Hematopoietic multipotent progenitor cell treated with erythropoietin and hydrocortisone succinate and interleukin-3 and kit ligand, for 6 days (in vitro differentiated cells): ENCODE measurements at places on chromosomes 1 and 21.

DNA sequence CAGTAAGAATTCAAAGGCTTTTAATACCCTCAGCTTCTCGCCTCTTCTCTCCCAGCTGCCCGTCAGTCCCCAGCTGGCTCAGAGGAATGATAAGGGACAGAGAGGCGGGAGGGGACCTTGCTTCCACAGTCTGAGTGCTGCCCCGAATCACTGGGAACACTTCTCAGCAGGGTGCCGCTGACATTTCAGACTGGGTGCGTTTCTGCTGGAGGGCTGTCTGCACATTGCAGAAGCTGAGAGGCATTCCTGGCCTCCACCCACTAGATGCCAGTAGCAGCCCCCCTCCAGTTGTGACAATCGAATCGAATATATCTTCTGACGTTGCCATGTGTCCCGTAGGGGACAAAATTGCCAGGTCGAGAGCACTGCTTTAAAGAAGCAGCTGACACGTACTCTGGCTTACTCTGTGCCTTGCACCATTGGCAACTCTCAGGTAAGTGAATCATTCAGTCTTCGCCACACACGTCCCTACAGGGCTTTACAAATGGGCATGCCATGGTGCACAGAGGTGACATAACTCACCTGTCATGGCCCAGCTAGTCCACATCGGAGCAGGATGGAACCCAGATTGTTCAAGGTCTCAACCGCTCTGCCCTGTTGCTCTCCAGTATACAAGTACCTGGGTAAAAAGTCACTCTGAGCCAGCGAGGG lies 23.9 kb downstream of the CTNNBIP1 start:
- DNase-seq = no peak

DNA sequence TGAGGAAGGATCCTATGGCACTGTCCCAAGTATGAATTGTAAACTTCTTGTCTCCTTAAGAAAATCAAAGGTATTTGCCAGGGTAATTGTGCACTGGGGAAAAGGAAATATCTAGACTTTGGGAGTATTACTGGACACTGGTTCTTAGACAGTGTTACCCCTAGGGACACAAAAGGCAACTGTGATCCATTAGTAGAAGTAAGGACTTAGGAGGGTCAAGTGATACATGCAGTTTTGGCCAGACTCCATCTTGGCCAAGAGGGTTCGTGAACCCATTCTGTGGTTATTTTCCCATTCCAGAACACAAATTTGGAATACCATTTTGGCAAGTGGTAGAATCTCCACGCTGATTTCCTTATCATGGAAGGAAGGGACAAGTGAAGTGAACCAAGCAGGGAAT lies 98.1 kb downstream of the TM2D1 start:
- no peak for DNase-seq

GRCh38 chr1:15949453-15950245 lies 26.3 kb downstream of the ZBTB17 start:
- DNase-seq = peak; percentile 72

DNA sequence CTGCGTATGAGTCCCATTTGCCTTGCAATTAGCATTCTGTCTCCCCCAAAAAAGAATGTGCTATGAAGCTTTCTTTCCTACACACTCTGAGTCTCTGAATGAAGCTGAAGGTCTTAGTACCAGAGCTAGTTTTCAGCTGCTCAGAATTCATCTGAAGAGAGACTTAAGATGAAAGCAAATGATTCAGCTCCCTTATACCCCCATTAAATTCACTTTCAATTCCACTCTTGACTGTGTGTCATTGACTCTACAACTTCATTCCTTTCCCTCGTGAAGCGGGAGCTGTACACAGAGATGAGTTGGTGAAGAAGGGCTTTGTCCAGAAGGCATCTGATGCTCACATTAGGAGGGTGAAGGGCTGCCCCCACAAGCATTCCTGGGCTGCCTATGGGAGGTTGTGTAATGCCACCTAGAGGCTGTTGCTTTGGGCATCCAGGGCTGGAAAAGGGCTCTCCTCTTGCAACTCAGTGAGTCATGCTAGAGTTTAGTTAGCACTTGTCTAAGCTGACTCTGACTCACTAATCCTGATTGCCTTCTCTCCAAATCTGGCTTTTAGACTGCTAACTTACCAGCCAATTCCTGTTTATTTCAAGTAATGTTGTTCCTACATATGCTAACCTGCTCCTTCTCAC lies 1.8 kb downstream of the SPRR1B start:
- DNase-seq = peak; percentile 46

DNA sequence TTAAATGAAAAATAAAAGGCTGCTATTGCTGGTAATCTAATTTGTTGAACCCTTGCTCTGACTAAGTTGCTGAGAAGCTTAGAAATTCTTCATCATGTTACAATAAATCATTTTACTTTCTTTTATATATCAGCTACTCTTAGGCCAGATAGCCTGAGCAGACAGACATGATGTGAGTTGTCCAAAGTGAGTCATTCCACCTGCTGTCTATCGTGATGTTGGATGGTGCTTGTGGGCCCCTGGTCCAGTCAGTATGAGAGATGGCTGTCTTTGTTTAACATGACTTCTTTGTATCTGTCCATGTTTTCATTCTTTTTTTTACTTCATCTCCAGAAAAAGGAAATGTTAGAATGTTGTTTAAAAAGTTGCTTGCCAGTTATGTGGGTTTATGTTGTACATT lies 188.8 kb downstream of the ADGRL2 start:
- DNase-seq = no peak

DNA sequence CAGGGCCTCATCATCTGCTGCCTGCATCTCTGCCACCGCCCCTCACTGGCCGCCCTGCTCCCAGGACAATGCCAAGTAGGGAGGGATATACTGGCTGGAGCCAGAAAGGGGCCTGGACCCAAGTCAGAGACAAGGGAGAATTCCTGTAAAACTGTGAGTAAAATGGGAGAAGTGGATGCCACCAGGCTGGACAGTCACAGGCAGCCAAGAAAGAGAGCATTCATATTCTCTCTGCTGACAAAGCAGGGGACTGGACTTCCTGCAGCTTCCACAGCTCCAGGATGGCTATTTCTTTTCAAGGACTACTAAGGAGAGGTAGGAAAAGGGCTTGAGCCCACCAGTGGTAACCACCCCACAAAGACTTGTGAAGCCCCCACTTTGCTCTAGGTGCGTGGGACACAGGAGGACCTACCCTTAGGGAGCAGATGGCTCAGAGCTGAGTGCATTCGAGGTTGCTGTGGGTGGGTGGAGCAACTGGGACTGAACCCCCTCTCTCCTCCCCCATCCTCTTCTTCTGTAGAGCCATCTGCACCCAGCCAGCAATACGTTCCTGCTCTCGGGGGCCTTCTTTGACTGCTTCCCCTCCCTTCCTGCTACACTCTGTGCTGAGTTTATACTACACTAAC lies 57.5 kb downstream of the GLIS1 start:
- DNase-seq = no peak

GRCh38 chr1:184791550-184791900 lies 36.9 kb upstream of the EDEM3 start:
- no peak for DNase-seq

- no peak for DNase-seq
Observed at GRCh38 chr1:62240651-62241370, 46.2 kb downstream of the L1TD1 start.

DNA sequence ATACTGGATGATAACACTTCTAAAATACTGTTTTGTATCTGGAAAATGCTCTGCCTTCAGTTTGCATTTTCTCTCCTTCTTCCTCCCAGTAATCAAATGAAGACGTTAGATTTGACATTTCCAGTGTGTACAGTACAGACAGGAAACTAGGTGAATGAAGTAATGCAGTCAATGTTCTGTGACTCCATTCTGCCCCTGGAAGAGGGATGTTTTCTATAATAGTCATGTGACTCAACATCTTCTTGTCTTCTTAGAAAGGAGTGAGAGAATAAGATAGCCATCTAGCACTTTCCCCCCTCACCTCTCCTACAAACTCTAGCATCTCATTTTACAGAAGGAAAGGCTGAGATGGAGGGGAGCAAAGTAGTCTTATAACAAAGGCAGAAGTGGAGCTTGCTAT lies 77.6 kb downstream of the DDR2 start:
- DNase-seq = no peak

DNA sequence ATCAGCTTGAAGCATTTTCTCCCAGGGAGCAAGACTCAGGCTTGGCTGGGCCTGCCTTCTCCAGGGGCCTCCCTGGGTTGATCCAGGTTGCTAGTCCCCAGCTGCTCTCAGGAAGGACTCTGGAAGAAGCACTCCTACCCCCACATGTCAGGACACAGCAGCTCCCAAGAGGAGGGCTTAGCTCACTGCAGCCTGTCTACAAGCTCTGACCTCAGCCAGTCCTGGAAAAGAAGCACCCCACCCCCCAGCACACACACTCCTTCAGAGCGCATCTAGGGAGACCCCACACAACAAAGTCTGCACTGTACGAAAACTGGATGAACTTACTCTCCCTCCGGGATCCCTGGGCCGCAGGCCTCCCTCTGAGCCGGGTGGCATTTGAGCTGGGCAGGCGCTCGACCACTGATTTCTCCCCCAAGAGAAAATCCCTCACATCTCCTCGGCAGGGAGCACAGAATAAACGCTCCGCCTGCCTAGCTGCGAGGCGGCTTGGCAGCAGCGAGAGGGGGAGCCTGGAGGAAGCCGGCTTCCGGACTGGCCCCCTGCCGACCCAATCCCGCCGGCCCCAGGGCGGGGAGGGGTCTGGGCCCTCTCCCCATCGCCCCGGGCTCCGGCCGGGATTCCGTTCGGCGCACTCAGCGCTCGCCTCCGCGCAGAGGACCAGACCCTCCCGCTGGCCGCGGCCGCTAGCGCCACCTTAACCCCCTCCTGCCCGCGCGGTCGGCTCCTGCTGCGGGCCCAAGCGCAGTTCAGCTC lies at the start of gene KCNA2:
Gene KCNA2 (minus strand): TSS at position 458 of the 756 bp plus-strand sequence. CDS start 1,576 bp downstream, outside the sequence.
- no peak for DNase-seq

- no peak for DNase-seq
Observed at GRCh38 chr1:94093396-94093795, 27.6 kb downstream of the ABCA4 start.

DNA sequence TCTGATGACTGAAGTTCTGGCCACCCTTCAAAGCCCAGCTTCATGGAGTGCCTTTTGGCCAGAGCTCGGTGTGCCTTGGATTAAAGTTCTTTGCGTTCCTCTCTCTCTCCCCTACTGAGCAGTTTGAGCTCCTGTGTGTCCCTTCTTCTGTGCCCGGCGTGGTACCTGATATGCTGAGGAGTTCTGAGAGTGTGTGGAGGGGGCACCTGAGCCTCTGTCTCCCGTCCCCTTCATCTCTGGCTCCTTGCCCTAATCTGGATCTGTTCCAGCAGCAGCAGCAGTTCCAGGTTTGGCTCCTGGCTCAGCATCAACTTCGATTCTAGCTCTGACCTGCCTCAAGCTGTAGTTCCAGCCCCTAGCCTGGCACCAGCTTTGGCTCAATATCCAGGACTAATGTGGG lies 25.1 kb upstream of the MYCL start:
- no peak for DNase-seq

GRCh38 chr1:98330224-98330623 lies 331.3 kb upstream of the SNX7 start:
- DNase-seq = no peak

DNA sequence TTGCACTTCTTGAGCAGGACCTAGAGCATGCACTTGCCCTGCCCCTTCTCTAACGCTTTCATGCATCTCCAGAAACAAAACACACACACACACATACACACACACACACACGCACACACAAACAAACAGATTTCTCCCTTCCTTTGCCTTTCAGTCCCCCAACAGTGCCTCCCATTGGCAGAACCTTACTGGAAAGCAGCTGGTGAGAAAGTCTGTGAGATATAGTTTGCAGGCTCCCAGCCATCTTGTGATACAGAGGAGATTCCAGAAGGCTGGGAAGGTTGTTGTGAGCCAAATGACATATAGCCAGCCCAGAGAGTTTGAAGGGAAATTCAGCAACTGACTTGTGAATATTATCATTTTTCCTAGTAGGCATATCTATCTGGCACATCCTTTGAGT lies 35.9 kb upstream of the ZRANB2 start:
- no peak for DNase-seq

DNA sequence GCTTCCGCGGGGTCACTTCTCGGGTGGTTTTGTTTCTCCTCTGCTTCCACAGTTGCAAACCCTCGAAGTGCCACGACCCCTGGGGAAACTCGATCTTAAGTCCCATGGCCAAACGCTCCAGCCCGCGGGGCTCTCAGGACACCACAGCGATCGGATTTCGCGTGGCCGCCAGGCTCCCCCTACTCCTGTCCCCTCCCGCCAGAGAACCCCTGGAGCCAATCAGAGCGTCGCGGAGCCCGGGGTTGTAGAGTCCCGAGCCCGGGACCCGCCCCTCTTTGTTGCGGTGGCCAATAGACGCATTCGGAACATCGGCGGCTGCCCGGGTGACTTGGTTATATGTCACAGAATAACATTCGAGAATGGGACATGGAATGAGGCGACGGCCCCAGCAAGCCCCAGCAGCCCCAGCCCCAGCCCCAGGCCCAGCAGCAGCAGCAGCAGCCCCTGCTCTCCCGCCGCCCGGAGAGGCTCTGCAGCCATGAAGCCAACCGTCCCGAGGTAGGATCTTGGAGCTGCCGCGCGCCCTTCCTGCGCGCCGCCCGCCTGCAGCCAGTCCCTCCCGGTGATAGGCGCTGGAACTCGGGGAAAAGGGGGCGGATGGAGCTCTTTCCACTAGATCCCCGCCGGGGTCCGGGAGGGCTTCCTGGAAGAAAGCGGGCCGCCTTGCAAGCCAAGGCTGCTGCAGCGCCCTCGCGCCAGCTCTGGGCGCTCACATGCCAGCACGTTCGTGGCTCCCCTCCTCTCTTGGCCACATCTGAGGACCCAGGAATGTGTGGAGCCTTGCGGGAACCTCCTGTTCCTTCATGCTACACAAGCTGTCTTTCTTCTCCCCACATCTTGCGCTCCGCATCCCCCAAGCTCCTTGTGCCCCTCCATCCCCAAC lies at the start of gene VASH2:
Gene VASH2 (plus strand): TSS at position 299 of the 883 bp plus-strand sequence. CDS start 1,002 bp downstream, outside the sequence.
- peak; percentile 83 for DNase-seq

DNA sequence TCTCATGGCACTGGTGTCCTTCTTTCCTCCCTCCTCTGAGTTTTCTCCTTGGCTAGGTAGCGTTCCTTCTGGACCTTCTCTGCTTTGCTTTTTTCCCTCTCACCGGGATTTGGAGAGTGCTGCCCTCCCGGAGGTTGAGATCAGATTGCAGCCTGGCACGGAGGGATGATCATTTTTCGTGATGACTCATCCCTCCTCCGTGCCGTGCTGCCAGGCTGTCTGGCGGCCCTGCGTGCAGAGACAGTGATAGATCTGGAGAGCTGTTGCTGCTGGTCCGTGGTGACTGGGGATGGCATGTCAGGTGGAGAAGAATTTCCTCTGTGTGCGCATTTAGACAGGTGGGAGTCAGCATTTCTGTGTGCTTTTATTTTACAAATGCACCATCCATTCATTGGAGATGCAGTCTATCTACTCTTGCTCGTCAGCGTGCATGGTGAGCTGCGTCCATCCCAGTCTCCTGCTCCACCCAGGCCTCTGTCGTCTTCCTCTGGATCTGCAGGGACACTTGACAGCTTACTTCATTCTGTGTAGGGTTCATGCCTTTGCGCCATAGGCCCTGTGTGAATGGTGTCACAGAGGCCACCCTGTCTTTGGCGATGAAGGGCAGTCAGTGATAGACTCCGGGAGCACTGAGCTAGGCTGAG lies 104.4 kb downstream of the PCBP3 start:
- no peak for DNase-seq

- DNase-seq = no peak
Observed at GRCh38 chr1:160271025-160271424, 8.7 kb upstream of the DCAF8 start.
